ENCODE measurements at places on chromosomes 6 and 20.
A peak's percentile ranks its signal among the peaks of the same experiment; 100 is the strongest.

DNA sequence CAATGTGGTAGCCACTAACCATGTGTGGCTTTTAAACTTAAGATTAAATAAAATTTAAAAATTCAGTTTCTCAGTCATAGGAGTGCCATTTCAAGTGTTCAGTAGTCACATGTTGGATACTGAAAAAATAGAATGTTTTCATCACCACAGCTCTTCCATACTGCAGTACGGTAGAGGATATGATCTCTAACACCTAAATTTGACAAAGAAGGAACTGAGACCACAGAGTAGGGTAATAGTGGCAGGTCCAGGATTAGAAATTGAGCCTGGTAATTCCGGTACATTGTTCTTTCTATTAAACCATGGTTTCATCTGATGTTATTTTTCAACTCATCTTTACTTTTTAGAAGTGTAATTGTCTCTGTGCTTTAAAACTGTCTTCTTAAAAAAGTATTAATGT lies 104.0 kb downstream of the CD2AP start:
- no peak for DNase-seq

DNA sequence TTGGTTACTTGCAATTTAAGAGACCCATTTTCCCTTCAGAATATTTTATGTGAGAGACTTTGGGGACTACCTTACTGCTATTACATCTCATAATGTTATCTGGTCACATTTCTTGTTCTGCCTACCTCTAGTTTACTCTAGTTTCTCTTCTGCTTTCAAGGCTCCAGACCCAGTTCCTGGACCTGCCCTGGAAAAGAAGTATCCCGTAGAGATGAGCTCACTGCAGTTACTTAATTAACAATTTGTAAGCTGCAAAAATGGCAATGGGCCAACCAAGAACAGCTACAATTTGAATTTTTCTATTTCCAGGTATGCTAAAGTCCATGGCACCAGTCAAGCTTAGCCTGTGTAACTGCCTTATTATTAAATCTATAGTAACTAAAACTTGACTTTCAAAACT lies 25.0 kb downstream of the TAB2 start:
- no peak for DNase-seq

GRCh38 chr6:2209226-2209809 lies 36.1 kb downstream of the GMDS start:
- peak; percentile 34 for DNase-seq

GRCh38 chr6:161079566-161080262 lies 88.1 kb downstream of the MAP3K4 start:
- DNase-seq, result peak; percentile 88

DNA sequence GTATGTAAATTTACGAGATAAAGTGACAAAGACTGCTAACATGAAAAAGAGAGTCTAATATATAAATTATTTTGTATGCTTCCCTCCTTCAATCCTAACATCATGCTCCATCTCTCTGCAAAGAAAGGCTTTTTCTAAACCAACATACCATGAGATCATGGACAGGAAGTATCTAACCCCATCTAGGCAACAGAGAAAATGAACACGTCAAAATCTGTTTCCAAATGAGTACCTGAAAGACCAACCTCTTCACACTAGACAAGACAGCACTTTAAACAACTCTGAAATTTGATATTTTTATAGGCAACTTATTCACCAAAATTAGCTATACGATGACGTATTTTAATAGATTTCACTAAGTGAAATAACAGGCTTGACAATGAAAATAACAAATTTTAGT lies 54.6 kb downstream of the MAN1A1 start:
- no peak for DNase-seq

DNA sequence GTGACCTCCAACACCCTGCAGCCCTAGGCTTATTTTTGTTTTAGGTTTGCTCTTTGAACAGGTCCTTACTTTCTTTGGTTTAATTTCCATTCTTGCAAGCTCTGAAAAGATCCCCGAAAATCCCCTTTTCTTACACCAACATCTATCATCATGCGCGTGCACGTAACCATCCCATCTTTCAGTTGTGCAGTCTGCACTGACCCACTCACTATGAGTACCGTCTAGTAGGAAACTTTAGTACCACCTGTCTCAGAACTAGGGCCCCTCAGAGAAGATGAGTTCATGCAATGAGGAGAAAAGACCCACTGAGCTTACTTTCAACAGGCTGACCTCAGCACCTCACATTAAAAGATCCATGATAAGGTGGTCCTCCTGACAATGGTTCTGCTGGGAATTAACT lies 120.6 kb upstream of the AGPAT4 start:
- DNase-seq, result no peak

GRCh38 chr20:25040438-25040831 lies 17.5 kb downstream of the ACSS1 start:
- peak; percentile 93 for DNase-seq

DNA sequence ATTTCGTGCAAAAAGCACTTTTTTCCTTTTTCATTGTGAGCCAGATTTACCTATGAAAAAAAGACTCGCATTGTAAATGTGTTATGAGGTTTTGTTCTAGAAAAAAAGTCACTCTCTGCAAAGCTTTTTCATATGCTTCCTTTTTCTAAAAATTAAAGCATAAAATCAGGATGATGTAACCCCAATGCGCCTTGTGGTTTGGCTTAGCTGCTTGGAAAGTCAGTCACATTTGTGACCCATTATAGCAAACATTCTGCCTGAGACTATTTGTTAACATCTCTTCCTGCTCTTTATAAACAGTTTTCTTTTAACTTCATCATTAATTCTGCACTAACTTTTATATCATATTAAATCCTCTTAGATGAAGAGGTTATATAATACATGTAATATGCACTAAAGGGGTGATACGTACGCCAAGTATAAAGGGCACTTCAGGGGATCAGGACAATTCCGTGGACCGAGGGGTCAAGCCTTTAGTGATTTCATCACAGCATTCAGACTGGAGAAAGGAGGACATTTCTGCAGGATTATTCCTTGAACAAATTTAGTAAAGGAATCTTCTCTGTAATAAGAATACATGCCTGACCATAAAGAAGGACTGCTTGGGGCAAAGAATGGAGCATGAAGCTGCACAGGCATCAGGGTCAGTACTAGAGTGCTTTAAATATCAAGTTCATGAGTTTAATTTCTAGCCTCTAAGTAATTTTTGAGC lies 48.1 kb upstream of the SMLR1 start:
- DNase-seq, result peak; percentile 50

DNA sequence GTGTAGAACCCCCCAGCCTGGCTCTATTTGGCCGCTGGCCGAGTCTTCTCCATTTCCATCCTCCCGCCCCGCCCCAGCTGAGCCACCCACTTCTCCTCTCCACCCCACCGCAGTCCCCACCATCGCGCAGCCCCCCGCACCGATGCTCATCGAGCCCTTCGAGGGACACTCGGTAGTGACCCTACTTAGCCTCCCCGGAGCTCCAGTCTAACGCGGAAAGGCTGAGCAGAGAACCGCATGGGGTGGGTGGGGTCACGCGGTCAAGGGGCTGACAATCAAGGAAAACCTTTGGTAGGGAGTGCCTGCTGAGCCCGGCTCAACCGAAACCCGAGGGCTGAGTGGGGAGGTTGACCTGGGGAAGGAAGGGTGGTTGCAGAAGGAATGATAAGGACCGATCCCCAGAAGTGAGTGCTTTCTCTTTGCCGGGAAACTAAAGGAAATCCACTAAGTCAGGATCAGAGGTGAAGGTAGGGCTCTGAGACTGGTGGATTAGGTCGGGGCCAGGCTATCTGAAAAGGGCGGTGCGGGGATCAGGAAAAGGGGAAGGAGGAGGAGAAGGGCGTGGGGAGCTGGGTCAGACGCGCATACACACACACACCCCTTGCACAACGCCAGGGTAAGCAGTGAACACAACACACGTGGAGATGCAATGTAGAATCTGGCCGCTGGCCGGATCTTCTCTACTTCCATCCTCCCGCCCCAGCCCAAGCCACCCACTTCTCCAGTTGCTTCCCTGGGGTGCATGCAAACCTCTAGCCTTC lies 49.8 kb downstream of the CPXM1 start:
- DNase-seq, result peak; percentile 52

GRCh38 chr20:18721551-18722115 lies 92.0 kb upstream of the SCP2D1 start:
- no peak for DNase-seq
